Activated T-cell treated with anti-CD3 and anti-CD28 coated beads, Interleukin-2, amount 50 U/mL, for 48 hours (primary cell): ENCODE measurements at places on chromosomes 4 and X.

DNA sequence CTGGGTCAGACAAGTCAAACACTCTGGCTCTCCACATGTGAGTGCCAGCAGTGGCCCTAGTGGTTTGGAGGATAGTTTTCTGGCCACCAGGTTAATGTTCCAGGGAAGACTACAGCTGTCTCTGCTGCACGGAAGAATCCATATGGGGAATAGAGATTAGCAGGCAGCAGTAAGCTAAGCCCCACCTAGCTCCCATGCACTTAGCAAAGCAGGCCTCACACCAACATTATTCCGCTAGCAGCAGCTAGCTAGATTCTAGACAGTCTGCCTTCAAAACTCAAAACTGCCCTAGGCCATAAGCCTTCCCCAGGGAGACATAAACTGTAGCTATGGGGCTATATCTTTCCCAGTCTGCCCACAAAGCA, 203.4 kb downstream of the CHIC1 start:
- DNase-seq, result no peak

- no peak for DNase-seq
Measured at GRCh38 chr4:106530024-106530361, 161.4 kb upstream of the GIMD1 start.

DNA sequence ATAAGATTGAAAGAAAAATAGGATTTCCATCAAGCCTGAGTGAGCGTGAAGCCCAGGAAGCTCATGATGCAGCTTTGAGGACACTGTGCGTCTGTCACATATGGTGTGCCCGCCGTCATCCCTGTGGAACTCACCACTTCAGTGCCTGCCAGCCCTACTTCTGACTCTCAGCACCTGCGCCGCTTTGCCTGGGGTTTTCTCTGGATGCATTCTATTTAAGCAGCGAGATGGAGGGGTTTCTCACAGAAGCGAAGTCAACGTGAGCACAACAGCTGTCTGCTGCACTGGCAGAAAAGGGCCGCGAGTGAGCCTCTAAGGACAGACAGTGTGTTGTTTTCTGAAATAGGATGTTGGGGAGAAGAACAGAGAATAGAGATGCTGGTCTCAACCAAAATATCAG, 6.2 kb upstream of the TMEM128 start:
- DNase-seq, result no peak

DNA sequence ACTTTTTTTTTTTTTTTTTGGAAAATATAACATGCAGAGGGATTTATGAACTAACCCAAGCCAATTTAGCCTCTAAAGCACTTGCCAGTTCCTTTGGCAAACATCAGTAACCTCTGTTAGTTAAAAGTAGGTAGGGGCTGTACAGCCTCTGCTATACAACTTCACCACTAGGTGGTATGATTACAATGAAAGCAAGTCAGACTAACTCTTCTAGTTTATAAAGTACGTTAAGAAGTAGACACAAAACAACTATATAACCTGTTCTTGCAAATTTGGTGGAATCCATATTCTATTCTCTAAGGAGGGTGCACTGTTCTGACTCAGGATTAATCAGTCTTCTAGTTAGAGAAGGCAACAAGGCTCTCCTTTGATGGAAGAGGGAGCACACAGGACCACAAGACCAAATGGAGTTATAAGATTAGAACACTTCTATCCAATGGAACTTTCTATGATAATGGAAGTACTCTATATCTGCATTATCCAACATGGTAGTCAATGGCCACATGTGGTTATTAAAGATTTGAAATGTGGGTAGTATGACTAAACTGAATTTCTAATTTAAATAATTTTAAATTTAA, 12.8 kb downstream of the AIMP1 start:
- no peak for DNase-seq

GRCh38 chr4:137432446-137433311, 99.6 kb downstream of the PCDH18 start:
- no peak for DNase-seq

DNA sequence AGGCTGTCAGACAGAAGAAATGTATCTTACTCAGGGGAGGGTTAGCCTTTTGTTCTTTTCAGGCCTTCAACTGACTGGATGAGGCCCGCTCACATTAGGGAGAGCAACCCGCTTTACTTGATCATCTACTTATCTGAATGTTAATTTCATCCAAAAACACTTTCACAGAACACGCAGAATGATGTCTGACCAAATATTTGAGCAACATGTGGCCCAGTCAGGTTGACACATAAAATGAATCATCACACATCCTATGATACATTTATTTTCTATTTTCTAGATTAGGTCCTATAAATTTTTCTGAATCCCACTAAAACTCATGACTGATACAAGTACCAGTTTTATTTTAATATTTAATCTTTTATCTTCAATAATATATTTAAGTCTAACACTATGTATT, 260.3 kb downstream of the IL15 start:
- no peak for DNase-seq

DNA sequence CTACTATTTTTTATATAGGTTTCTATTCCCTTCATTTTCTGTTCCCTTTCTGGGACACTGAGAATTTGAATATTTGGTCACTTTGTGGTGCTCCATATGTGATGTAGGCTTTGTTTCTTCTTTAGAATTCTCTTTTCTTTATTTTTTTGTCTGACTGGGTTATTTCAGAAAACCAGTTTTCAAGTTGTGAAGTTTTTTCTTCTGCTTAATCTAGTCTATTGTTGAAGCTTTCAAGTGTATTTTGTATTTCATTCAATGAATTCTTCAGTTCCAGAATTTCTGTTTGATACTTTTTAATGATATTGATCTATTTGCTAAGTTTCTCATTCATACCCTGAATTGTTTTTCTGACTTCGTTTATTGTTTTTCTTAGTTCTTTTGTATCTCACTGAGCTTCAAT, 96.2 kb upstream of the HAND2 start:
- DNase-seq, result no peak

DNA sequence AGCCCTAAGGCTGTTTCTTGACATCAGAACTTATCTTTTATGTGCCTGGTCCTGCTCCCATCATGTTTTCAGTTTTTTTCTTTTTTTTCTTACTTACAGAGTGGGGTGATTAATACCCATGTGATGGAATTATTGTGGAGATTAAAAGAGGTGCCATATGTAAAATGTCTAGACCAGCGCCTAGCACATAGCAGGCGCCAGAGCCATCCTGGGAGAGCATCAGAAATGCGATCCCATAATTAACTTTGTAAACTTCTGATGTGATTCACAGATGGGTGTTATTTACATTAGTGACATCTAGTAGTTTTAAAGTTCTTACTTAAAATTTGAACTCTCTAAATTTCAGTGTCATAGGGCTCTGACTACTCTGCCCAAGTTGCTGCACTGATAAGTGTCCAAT, 66.2 kb upstream of the PGRMC2 start:
- no peak for DNase-seq

GRCh38 chrX:65668377-65669310, 1.2 kb downstream of the MSN start:
- DNase-seq, result peak; percentile 60

DNA sequence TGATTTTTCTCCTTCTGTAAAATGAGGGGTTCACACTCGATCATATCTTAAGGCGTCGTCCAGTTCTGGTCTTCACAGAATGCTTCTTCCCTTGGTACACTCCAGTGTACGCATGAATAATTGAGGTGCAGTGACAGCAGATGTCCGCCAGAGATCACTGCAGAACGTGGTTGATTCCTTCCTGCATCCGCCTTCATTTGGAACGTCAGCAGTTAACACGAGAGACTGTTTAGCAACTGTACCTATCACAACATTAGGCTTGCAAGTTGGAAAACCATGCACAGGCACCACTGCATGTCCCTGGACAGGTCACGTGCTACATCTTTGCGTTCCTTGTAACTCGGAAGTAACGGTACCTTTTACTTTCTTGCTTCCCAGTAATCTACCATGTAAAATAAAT, 66.0 kb upstream of the GEMIN8 start:
- DNase-seq, result peak; percentile 59

DNA sequence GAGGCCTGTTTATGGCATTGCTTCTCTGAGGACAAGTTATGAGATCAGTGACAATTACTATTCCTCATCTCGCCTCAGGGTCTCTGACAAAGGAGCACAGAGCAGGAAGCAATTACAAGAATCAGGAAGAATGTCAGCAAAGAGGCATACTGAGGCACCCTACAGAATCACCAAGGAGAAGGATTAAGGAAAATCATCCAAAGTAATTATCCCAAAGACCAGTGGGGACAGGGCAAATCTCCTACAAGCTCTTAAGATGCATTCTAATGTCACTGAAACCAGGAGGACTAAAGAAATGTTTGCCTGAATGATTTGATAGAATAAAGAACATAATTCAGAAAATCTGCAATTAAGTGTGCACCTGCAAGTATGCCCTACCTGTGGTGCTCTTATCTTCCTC, 206.2 kb downstream of the RCHY1 start:
- DNase-seq, result no peak

DNA sequence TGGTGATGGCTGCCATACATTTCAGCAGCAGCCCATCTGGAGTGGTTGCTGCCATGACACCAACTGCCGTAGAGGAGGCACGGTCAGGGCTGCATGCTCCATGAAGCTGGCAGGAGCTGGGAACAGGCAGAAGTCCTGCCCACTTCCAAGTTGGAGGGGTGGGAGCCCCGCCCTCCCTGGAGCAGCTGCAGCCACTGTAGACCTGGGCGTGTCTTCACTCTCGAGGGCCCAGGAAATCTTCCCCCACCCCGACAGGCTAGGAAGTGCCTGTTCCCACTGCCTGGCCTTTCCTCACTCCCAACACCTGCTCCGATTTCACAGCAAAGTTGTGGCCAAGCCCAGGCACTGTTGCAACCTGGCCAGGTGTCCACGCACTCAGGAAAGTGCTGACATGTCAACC, 42.3 kb downstream of the NALF2 start:
- DNase-seq, result no peak

DNA sequence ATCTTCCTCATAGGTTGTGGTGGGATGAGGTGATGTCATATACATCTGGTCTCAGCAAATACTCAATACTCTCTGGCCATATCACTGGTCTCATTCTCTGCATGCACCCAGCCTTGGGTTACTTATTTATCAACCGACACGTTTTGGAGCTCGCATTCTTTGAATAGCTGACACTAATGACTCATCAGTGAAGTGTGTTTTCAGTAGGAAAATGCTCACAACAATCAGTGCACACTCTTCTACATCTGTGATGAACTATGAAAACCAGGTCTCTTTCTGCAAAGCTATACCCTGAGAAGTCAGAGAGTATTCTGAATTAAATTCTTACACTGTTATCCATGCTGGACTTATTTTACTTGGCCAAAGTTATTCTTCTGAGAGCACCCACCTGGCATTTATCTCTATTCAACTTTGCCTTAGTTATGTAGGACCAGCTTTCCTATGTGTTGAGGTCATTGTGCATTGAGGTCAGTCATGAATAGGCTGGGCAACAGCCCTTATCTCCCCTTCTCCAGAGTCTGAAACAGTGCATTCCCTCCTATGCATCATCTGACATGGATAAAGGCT, 58.7 kb upstream of the DHX15 start:
- no peak for DNase-seq

DNA sequence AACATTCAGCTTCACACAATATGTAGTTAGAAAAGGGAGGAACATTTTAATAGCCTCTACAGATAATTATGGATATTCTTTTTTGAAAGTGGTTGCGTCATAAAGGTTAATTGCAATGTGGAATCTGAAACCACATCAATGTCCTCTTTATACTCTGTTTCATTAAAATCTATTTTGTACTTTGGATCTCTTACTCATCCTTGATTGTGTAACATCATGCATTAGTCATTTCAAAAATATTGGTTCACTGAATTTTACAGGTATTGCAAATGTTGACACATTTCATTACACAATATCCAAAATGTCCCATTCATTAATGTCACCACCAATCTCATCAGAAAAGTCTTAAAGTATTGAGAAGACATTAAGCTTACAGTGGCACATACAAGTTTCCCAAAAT, 62.7 kb upstream of the USP9X start:
- DNase-seq, result no peak

DNA sequence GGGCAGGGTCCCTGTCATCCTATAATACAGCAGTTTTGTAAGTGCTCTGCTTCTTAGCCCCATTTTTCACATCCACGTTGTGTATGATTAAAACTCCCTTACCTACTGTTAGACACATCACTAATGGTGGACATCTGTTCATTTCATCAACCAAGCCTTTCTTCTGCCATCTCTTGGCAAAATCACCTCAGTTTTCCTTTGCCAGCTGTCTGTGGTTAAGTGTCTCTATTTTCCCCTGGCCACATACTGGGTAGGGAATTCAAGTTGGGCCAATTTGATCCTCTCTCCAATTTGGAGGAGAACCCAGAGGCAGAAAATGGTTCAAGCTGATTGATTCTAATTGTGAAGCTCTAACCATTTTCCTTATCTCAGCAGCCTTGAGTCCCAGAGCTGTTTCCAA, 436.1 kb downstream of the PCDH7 start:
- DNase-seq, result no peak

DNA sequence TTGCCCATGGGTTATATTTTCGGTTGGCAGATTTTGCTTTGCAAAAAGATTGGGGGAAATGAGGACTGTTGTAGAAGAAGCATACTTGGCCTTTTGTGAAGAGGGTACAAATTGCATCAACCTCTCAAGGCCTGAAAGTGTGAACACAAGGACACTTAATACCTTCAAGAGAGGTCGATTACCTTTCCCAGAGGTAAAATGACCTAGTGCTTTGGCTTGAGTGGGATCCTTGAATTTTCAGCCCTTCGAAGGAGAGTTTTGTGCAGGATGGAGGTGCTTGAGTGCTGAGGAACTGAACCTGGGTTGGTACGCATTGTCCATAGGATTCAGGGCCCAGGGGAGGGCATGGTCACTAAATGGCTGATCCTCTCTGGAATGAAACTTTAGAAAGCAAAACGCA, 27.6 kb upstream of the NKAP start:
- no peak for DNase-seq

- DNase-seq, result no peak
Measured at GRCh38 chr4:160141206-160141605, 1038.3 kb downstream of the RAPGEF2 start.

DNA sequence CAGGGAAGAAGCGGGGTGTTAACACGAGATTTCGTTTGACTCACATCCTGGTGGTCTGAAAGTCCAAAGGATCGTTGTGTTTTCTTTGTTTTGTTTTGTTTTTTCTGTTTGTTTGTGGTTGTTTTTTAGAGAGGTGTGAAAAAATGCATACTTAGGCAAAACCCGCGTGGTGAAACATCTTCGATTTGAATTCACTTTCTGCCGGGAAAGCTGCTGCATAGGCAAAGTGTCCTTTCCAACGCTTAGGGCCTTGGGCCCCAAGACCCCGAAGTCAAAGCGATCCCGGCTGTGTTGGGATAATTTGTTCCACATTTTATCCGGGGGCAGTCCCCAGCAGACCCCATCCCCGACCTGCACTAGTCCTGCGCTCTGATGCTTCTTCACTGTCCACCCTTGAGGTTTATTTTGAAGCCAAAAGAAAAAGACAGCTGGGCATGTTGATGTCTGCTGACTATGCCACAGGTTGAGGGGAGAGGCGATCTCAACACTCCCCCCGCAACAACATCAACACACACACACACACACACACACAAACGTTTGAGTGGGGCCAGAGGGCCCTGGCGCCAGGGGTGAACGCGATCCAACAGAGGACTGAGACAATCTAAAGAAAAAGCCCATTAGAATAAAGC, 2.0 kb downstream of the MSX1 start:
- no peak for DNase-seq
